ENCODE measurements at places on chromosomes 2 and 18. TPM values are rescaled to one million over a fixed set of nuclear protein-coding genes. Genes with fewer than 3 reads are reported as not detected.

- no peak for DNase-seq
Observed at GRCh38 chr2:144996225-144996795, 476.4 kb upstream of the ZEB2 start.

DNA sequence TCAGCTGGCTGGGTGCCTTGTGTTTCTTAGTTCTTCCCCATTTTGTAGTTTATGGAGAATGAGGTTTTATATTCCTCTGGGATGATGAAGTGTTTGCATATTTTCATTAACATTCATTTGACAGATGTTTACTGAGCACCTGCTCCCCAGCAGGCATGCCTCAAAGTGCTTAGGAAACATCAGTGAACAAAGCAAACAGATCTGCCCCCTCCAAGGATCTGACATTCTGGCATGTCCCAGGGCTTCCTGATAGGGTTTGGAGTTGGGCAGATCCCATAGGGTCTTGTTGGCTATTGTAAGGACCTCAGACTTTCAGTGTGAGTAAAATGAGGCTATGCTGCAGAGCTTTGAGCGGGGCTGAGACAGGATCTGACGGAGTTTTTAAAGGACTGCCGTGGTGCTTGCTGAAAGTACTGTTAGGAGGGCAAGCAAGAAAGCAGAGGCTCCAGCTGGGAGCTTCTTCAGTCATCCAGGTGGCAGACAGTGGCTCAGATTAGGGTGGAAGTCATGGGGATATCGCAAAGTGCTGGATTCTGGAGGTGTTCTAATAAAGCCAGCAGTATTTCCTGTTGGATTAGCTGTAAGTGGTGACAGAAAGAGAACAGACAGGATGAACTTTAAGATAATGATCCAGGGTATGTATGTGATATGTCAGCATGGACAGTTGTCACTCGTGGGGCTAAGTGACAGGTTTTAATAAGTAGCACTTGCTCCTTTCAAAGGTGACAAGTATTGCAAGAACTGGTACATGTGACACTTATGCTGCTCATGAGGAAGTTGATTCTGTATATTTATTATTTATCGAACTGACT lies 11.3 kb upstream of the IAH1 start:
- no peak for DNase-seq

- DNase-seq = no peak
Observed at GRCh38 chr18:28771849-28772248, 594.9 kb upstream of the CDH2 start.

KHK gene
- 2.7 TPM for polyA plus RNA-seq

GRCh38 chr18:48136827-48137373 lies 206.4 kb upstream of the SMAD2 start:
- no peak for DNase-seq

IL36G gene
- polyA plus RNA-seq = 0.55 TPM

- peak; percentile 13 for DNase-seq
Observed at GRCh38 chr18:59140302-59140885, 710 bp downstream of the SEC11C start.

DNA sequence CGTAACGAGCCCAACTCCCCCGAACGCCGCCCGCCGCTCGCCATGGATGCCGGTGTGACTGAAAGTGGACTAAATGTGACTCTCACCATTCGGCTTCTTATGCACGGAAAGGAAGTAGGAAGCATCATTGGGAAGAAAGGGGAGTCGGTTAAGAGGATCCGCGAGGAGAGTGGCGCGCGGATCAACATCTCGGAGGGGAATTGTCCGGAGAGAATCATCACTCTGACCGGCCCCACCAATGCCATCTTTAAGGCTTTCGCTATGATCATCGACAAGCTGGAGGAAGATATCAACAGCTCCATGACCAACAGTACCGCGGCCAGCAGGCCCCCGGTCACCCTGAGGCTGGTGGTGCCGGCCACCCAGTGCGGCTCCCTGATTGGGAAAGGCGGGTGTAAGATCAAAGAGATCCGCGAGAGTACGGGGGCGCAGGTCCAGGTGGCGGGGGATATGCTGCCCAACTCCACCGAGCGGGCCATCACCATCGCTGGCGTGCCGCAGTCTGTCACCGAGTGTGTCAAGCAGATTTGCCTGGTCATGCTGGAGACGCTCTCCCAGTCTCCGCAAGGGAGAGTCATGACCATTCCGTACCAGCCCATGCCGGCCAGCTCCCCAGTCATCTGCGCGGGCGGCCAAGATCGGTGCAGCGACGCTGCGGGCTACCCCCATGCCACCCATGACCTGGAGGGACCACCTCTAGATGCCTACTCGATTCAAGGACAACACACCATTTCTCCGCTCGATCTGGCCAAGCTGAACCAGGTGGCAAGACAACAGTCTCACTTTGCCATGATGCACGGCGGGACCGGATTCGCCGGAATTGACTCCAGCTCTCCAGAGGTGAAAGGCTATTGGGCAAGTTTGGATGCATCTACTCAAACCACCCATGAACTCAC lies 673 bp downstream of the PCBP1 start:
- DNase-seq = no peak

VWA3B gene
- 0.52 TPM for polyA plus RNA-seq

DNA sequence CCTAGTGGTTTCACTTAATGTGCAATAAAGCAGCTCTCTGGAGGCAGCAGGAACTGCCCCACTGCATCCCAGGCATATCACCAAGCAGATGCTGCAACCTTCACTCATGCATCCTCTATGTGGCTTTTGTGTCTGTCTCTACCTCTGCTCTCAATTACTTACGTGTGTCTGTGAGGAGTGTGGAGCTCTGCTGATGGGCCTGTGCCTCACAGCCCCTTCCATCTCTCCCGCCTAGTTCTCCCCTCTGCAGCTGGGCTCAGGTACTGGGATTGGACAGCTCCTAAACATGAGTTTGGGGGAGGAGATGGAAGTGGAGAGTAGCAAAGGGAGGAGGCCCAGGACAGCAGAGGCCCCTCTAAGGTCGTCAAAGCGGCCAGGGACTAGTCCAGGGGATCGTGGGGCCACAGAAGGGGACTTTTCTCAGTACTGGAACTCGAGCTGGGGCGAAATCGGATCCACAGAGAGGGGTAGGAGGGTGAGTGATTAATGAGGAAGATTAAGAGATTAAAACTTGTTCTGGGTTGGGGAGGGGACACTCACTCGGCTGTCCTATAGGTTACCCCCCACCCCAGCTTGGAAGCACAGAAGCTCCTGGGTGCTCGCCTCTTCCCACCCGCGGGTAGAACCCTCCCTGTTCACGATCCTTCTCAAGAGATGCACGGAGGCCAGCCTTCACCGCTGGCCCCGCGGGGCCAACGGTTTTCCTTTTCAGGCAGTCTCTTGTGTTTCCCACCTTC lies 2.1 kb upstream of the LBX2 start:
- no peak for DNase-seq

- no peak for DNase-seq
Observed at GRCh38 chr18:69885841-69886531, 61.7 kb downstream of the CD226 start.

- no peak for DNase-seq
Observed at GRCh38 chr2:62727259-62727867, 21.9 kb downstream of the EHBP1 start.

CXCR1 gene
- 0.28 TPM for polyA plus RNA-seq

FLACC1 gene
- polyA plus RNA-seq = 2.8 TPM

HOXD11 gene
- 3.2 TPM for polyA plus RNA-seq

FSHR gene
- polyA plus RNA-seq = not detected

DNA sequence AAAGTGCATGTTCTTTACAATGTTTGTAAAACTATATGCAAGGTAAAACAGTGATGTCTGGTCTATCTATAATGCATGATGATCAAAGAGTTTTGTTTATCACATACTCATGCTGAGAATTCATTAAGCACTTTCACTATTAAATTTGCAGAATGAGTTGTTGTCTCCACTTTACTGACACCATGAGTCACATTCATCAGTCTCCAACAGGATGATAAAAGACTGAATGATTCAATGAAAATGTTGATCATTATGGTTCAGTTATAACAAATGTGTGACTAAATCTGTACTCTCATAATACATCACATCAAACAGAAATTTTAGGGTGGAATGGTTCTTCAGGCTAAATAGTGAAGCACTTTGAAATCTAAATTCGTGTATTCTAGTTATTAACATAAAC lies 129.0 kb downstream of the ERBB4 start:
- no peak for DNase-seq

HEATR5B gene
- polyA plus RNA-seq = 13.8 TPM

DNA sequence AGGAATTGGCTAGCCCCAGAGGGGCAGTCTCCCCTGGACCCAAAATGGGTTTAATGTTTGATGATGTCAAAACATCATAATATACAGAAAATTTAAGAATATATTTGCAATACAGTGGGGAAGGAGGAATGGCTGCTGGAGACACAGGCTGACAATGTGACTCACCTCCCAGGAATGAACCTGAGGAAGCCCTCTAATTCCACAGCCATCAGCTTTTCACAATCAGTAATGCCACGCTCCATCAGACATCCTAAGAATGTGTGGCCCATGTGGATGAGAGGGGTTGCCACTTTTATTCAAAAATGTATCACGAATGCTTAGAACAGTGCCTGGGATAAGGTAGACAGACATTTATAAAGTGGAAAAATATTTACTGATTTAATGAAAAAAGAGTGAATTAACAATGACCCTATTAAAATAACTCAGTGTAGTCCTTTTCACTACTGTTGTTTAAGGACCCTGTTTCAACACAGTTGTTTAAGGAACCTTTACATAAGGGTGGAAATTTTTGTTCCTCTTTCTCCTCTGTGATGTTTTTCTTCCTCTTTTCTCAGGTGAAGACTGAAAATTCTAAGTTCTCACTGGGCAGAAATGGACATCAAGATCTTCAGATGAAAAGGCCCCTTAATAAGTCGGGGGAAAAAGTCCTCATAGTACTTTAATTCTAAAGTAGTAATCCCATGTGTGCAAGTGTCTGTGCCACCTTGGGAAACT lies 17.5 kb upstream of the TMEM163 start:
- no peak for DNase-seq

DNA sequence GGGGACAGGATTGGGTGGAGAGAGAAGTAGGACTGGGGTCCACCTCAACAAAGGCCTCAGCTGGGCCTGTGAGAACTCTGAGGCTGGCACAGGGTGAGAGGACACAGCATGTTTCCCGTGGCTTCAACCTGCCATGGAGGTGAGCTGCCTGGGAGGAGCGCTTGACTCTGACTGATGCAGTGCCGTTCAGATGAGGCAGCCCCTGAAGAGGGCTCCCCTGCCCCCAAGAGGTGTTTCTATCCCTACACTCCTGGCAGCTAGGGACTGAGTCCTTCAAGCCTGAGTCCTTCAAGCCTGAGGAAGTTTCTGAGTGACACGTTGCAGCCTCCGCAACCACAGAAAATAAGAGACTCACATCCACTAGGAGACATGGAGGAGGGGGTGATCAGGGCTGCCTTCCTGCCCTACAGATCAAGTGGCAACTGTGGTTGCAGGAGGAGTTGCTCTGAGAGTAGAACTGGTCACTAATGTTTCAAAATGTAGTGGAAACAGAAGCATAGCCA lies 49.6 kb upstream of the TMEM177 start:
- DNase-seq = no peak

- no peak for DNase-seq
Observed at GRCh38 chr2:152584301-152584700, 133.0 kb downstream of the PRPF40A start.

DNA sequence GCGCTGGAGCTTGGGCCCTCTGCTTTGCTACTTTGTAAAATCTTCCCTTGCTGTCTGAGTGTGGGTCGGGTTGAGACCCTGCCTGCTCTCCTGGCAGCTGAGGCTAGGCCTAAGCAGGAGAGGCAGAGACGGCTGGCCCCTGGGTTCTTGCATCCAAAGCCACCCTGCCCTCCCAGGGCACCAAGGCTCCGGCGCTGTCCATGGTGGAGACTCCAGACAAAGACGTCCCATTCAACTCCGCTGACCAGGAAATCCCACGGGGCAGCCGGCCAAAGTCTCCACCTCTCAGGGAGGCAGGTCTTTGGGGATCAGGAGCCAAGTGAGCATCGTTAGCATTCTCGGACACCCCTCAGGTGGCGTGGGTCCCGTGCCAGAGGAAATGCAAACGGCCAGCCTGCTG lies 2.6 kb upstream of the PRLH start:
- no peak for DNase-seq

DNA sequence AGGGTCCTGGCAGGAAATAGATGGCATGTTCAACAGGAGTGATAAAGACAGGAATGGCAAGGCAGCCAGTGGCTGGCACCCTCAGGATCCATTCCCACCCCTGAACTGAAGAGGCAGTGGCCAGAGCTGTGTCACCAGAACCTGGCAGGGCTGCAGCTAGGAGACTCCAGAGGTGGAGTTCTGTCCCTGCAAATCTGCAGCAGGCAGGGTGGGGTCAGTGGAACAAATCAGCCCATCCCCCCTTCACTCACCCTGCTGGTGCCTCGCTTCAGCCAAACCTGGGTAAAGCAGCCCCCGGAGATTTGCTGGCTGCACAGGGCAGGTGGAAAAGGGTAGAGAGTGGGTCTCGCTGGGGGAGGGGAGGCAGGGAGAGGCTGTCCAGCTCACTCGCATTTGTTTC lies 12.7 kb downstream of the INPP5D start:
- no peak for DNase-seq

ECEL1 gene
- 0.42 TPM for polyA plus RNA-seq

DNA sequence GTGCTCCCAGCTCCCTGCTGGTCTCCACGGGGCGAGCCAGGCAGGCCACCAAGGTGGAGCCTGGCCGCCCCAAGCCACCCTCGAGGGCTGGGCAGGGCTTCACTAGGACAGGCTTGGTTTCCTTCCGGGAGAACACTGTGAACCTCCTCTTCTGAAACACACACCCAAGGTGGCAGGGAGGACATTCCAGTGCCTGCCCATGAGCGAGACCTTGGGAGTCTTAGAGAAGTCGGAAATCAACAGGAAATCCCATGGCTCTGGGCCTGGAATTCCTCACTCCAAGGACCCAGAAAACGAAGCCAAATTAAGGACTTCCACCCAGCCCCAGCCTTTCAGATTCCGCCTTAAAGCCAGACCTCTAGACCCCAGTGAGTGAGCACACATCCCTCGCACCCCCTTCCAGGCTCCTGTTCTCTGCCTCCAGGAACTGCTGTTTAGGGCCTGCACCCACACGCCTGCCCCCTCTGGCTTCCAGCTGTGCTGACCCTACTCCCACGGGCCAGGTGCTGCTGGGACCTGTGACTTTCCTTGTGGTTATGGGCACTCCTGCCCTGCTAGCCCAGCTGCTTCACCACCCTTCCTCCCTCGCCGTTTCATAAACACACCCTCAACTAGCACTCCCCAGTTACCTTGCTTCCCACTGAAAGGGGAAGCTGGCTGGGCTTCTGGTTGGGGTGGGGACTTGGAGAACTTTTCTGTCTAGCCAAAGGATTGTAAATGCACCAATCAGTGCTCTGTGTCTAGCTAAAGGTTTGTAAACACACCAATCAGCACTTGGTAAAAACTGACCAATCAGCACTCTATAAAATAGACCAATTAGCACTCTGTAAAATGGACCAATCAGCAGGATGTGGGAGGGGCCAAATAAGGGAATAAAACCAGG lies 13.7 kb downstream of the GPR17 start:
- no peak for DNase-seq

- no peak for DNase-seq
Observed at GRCh38 chr2:196459539-196459938, 180.0 kb upstream of the CCDC150 start.

- DNase-seq = no peak
Observed at GRCh38 chr2:194079989-194080388, 1577.0 kb upstream of the SLC39A10 start.

GALNT5 gene
- 8.7 TPM for polyA plus RNA-seq

MYO7B gene
- 0.57 TPM for polyA plus RNA-seq

Data from muscle of arm (tissue), 14 donors.